ENCODE measurements at places on chromosomes 7 and 10.

GRCh38 chr7:70645876-70646351 lies 486.0 kb upstream of the GALNT17 start:
- H3K4me3 ChIP-seq: no peak overlapping the region
- no peak for DNase-seq
- H3K36me3 ChIP-seq: no peaks in the 10 kb centered on the region
- H3K27ac ChIP-seq: no peak overlapping the region
- no peaks in the 10 kb centered on the region for H3K4me1 ChIP-seq
- H3K27me3 ChIP-seq: no peaks in the 10 kb centered on the region

DNA sequence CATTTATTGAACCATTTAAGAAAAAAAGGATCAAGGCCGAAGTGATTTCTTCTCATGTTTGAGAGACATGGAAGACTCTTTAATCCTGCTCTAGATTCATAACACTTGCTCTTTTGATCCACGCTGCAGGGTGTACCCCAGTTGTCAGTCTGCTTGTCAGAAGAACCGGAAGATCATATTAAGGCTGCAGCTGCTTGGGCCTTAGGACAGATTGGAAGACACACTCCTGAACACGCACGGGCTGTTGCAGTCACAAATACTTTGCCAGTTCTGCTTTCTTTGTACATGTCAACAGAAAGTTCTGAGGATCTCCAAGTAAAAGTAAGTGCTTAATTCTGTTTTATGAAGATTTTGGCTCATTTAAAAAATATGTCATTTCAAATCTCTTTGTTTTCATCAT lies 46.3 kb downstream of the SPAG6 start:
- no peaks in the 10 kb centered on the region for H3K27me3 ChIP-seq
- no peaks in the 10 kb centered on the region for H3K36me3 ChIP-seq
- DNase-seq: no peak
- H3K4me3 ChIP-seq: no peak overlapping the region
- H3K4me1 ChIP-seq: no peaks in the 10 kb centered on the region
- no peak overlapping the region for H3K27ac ChIP-seq

DNA sequence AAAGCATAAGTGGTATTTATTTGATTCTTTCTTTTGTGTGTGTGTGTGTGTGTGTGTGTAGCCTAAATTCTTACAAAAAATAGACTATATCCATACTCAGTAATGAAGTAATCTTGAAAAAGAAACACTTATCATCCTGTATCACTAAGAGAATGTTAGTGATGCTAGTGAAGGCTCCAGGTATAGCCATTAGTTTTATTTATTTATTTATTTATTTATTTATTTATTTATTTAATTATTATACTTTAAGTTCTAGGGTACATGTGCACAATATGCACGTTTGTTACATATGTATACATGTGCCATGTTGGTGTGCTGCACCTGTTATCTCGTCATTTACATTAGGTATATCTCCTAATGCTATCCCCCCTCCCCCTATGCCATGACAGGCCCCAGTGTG lies 436.0 kb downstream of the HTR7 start:
- H3K4me1 ChIP-seq: no peaks in the 10 kb centered on the region
- H3K27ac ChIP-seq: no peak overlapping the region
- H3K4me3 ChIP-seq: no peak overlapping the region
- H3K36me3 ChIP-seq: no peaks in the 10 kb centered on the region
- DNase-seq: no peak
- no peaks in the 10 kb centered on the region for H3K27me3 ChIP-seq

GRCh38 chr10:70974351-70974901 lies 86.1 kb upstream of the PCBD1 start:
- no peak for DNase-seq

DNA sequence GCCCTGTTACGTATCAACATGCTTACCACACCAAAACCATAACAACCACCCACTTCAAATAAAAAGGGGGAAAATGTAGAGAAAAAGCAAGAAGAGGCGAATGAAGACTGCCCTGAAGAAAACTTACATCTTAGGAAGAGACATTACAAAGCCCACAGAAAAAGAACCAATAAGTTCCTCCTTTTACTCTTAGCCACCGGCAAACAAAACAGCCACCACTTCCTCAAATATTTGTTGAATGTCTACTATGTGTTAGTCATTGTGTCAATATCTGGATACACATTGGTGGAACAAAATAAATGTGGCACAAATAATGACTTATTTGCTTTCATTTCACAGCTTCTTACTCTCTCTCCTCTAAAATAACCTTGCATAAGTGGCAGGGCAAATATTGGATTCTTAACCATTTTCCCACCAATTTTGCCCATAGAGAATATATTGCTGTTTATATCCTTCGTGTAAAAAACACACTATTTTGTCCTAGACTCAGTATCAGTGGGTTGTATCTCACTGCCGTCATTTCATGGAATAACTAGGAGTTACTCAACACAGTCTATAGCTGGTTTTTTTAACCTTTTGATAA lies 106.8 kb downstream of the ANK3 start:
- H3K4me3 ChIP-seq: no peak overlapping the region
- H3K4me1 ChIP-seq: no peaks in the 10 kb centered on the region
- H3K36me3 ChIP-seq: no peaks in the 10 kb centered on the region
- DNase-seq: no peak
- no peaks in the 10 kb centered on the region for H3K27me3 ChIP-seq
- no peak overlapping the region for H3K27ac ChIP-seq

GRCh38 chr10:16713290-16713689 lies 103.9 kb downstream of the RSU1 start:
- no peaks in the 10 kb centered on the region for H3K27me3 ChIP-seq
- no peak overlapping the region for H3K27ac ChIP-seq
- no peaks in the 10 kb centered on the region for H3K4me1 ChIP-seq
- H3K36me3 ChIP-seq: no peaks in the 10 kb centered on the region
- no peak for DNase-seq
- H3K4me3 ChIP-seq: no peak overlapping the region

GRCh38 chr7:47666164-47666862 lies 84.4 kb upstream of the TNS3 start:
- no peaks in the 10 kb centered on the region for H3K4me1 ChIP-seq
- no peak for DNase-seq
- no peak overlapping the region for H3K4me3 ChIP-seq
- no peak overlapping the region for H3K27ac ChIP-seq
- no peaks in the 10 kb centered on the region for H3K36me3 ChIP-seq

DNA sequence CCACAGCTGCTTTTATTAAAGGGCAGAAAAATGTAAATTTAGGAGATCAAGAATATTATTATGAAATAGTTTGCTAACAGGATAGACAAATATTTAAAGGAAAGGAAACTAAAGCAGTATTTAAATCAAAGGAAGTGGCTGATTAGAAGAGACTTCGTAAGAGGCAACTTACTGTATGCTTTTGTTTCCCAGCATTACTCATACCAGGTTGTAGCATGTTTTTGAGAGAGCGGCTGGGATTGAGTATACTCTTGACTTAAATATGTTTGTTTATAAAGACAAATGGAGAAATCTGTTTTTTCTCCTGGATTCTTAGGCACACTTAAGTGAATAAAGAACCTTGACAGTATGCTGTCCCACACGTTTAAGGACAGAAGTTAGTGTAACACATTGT lies 293.7 kb downstream of the ZNF248 start:
- no peak overlapping the region for H3K4me3 ChIP-seq
- no peaks in the 10 kb centered on the region for H3K4me1 ChIP-seq
- H3K36me3 ChIP-seq: no peaks in the 10 kb centered on the region
- no peak overlapping the region for H3K27ac ChIP-seq

GRCh38 chr7:86942081-86942480 lies 117.4 kb downstream of the ELAPOR2 start:
- no peak overlapping the region for H3K27ac ChIP-seq
- no peak overlapping the region for H3K4me3 ChIP-seq
- no peak for DNase-seq
- H3K27me3 ChIP-seq: no peaks in the 10 kb centered on the region

DNA sequence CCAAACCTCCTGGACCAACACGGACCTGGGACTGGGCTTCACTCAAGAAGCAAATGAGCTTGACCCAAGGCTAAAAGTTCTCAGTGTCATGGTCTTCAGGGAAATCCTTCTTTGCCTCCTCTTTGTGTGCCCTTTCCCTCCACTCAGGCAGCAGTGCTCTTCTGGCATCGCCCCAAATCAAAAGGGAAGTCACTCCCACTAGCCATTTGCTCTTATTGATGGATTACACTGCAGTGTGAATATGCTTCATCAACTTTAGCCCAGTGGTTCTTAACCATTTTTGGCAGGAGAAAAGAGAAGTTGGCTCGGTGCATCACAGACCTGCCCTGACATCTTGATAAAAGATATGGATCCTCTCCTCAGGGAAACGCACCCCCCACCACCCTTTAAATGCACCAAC lies 19.2 kb upstream of the IKZF1 start:
- H3K27ac ChIP-seq: no peak overlapping the region
- H3K4me3 ChIP-seq: no peak overlapping the region
- peaks cover 29% of the 10 kb centered on the region for H3K4me1 ChIP-seq
- H3K27me3 ChIP-seq: no peaks in the 10 kb centered on the region
- DNase-seq: no peak

GRCh38 chr7:36291387-36292316 lies 98.0 kb upstream of the ANLN start:
- H3K4me1 ChIP-seq: peaks cover 26% of the 10 kb centered on the region
- peak overlapping the region; percentile 38 for H3K4me3 ChIP-seq
- peak; percentile 64 for DNase-seq
- no peaks in the 10 kb centered on the region for H3K27me3 ChIP-seq

GRCh38 chr7:32892521-32893206 lies 1.1 kb upstream of the KBTBD2 start:
- peak overlapping the region; percentile 87 for H3K4me3 ChIP-seq
- H3K36me3 ChIP-seq: no peaks in the 10 kb centered on the region
- H3K27me3 ChIP-seq: no peaks in the 10 kb centered on the region
- H3K27ac ChIP-seq: peak overlapping the region; percentile 97

- H3K4me1 ChIP-seq: no peaks in the 10 kb centered on the region
- no peaks in the 10 kb centered on the region for H3K27me3 ChIP-seq
- H3K36me3 ChIP-seq: no peaks in the 10 kb centered on the region
- DNase-seq: no peak
These were observed 2.0 kb upstream of the DNAJC12 start for GRCh38 chr10:67839951-67840350.

DNA sequence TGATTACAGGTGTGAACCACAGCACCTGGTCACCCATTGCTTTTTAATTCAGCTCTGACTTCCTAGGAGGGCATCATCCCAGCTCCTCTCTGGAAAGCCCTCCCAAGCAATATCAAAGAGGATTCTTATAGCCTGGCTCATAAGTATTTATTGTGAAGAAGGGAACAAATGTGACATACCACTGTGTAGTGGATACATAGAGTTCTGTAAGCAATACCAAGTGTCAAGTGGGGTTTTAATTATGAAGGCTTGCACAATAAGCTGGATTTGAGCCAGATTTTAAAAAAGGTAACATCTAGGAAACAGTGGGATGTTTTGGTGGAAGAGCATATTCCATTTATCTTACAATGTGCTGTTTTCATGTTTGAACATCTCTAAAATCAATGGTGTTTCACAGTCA lies 19.0 kb upstream of the PRTFDC1 start:
- no peaks in the 10 kb centered on the region for H3K27me3 ChIP-seq
- no peaks in the 10 kb centered on the region for H3K36me3 ChIP-seq
- H3K4me3 ChIP-seq: no peak overlapping the region
- DNase-seq: no peak
- no peak overlapping the region for H3K27ac ChIP-seq

GRCh38 chr10:17758200-17758599 lies 6.2 kb downstream of the TMEM236 start:
- no peak for DNase-seq
- H3K27me3 ChIP-seq: no peaks in the 10 kb centered on the region
- H3K4me1 ChIP-seq: no peaks in the 10 kb centered on the region
- H3K27ac ChIP-seq: no peak overlapping the region
- no peaks in the 10 kb centered on the region for H3K36me3 ChIP-seq

DNA sequence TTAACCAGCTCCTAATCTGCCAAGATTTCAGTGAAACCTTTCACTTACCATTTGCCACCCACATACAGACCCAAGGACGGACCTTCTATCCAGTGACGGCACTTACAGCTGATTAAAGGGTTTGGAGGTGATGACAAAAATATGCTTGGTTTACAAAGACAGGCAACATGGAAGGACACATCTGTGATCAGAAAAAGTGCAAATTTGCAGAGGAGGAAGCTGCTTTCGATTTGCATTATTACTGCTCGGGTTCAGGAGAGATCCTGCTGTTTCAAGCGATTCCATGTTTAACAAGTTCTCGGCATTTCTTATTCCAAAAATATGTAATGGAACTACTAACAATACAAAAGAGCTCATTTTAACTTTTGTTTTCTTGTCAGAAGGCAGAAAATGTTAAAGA lies 109.0 kb downstream of the JAZF1 start:
- no peak overlapping the region for H3K27ac ChIP-seq
- H3K36me3 ChIP-seq: no peaks in the 10 kb centered on the region
- DNase-seq: no peak
- H3K4me1 ChIP-seq: no peaks in the 10 kb centered on the region
- H3K27me3 ChIP-seq: no peaks in the 10 kb centered on the region

- H3K4me1 ChIP-seq: no peaks in the 10 kb centered on the region
- no peaks in the 10 kb centered on the region for H3K27me3 ChIP-seq
- no peak for DNase-seq
- no peak overlapping the region for H3K4me3 ChIP-seq
- H3K27ac ChIP-seq: no peak overlapping the region
These were observed 278.4 kb downstream of the PHF14 start for GRCh38 chr7:11252011-11252607.

- peak overlapping the region; percentile 75 for H3K4me3 ChIP-seq
- DNase-seq: peak; percentile 56
- peaks cover 13% of the 10 kb centered on the region for H3K36me3 ChIP-seq
- H3K4me1 ChIP-seq: peaks cover 13% of the 10 kb centered on the region
- H3K27me3 ChIP-seq: no peaks in the 10 kb centered on the region
- peak overlapping the region; percentile 72 for H3K27ac ChIP-seq
These were observed 58.4 kb downstream of the ZNF467 start for GRCh38 chr7:149714910-149715471.

DNA sequence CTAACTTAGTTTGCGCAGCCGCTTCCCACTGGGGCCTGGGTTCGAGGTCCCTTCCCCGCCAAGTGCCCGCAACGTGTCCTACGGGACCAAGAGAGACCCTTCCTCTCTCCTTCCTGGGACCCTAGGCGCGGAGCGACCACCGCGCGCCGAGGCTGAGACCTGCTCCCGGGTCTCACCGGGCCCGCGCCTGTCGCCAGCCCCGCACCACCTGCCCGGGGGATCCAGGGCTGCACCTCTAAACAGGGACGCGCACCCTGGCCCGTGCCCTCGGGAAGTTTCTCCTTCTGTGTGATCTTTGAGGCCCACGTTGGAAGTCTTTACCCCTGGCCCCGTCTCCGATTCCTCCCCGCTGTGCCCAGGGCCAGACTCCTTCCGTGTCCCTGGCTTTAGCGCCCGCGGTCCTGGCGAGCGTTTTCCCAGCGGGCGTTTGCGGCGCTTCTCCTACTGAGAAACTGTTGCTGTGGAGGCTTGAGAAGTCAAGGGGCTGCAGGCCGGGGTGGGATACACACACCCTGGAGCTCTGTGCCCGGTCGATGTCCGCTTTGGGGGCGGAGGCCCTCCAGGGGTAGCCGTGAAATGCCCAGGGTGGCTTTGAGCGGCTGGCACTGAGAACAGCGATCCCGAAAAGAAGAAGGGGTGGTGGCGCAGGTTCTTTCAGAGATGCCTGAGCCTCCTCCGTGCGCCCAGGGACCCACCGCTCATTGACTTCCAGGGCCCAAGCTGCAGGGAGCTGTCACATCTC lies 575 bp downstream of the PLPP4 start:
- no peak for DNase-seq
- H3K4me1 ChIP-seq: no peaks in the 10 kb centered on the region

All from naive thymus-derived CD4-positive, alpha-beta T cell (primary cell).